Stimulated activated CD8-positive, alpha-beta memory T cell treated with anti-CD3 and anti-CD28 coated beads, Interleukin-4, amount 100 ng/mL, for 24 hours (primary cell): ENCODE measurements at places on chromosomes 7 and 10.

- no peak for DNase-seq
Observed at GRCh38 chr7:137120690-137121089, 222.8 kb downstream of the PTN start.

- DNase-seq = no peak
Observed at GRCh38 chr10:70573599-70574506, 28.7 kb downstream of the PRF1 start.

DNA sequence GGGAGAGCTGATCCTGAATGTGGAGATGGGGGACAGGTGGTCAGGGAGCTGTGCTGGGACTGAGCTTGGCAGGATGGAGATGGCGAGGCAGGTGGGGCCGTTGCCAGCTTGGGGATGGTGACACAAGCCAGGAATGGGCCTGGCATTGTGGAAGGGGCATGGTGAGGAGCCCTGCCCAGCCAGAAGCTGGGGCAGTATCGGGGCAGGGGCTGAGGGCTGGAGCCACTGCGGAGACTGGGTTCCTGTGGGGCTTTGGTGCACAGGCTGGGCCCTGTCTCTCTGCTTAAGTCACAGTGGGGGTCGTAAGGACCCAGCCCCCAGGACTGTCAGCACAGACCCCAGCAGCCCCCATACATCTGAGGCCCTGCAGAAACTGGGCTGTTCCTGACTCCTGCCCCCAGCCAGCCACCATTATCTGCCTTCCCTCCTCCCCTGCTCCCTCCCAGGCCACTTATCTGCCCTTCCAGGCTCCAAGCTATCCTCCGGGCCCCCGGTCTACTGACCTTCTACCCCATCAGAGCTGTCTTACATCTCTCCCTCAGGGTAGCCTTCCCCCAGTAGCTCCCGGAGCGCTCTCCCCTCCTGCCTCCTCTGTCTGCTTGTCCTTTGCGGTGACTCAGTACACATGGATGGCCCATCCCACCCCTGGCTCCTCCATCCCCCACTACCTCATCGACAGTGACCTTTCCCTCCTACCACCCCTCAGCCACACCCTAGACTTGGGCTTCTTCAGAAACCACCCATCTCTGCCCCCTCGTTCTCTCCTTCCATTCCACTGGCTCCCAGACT is 44.2 kb downstream of the PPIF start:
- no peak for DNase-seq

DNA sequence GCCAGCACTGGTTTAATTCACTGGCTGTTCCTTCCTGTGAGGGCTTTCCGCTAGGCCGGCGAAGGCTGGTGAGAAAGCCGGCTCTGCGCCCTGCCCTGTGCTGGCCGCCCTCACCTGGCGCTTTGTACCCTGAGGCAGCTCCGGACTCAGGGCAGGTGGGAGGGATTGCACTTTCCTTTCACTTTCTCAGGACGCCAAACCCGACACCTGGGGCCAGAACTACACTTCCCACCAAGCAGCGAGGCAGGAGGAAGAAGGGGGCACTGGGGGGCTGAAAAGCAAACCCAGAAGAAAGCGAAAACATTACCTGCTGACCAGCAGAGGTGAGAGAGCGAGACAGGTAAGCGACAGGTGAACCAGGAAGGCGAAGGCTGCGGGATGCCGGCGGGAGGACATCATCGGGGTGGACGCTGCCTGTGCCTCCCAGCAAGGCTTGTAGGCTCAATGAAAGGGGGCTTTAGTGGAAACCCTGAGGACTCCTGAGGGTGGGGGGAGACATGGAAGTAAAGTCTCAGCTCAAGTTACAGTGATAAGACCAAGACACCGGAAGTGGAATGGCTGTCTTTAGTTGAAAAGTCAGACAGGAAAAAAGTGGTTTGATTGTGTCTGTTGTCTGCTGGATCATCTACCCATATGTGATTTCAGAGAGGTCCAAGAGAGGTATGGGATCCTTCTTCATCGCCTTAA is at the start of gene RAB19:
TSS of gene RAB19 (plus strand) at position 181 of the 687 bp plus-strand sequence. CDS start 3,589 bp downstream, outside the sequence.
- DNase-seq = peak; percentile 11

- no peak for DNase-seq
Observed at GRCh38 chr7:121730869-121731268, 142.1 kb upstream of the PTPRZ1 start.
